Stimulated activated CD8-positive, alpha-beta memory T cell treated with anti-CD3 and anti-CD28 coated beads, Interleukin-15, amount 100 ng/mL, for 48 hours (primary cell): ENCODE measurements at places on chromosomes 1 and 21.

DNA sequence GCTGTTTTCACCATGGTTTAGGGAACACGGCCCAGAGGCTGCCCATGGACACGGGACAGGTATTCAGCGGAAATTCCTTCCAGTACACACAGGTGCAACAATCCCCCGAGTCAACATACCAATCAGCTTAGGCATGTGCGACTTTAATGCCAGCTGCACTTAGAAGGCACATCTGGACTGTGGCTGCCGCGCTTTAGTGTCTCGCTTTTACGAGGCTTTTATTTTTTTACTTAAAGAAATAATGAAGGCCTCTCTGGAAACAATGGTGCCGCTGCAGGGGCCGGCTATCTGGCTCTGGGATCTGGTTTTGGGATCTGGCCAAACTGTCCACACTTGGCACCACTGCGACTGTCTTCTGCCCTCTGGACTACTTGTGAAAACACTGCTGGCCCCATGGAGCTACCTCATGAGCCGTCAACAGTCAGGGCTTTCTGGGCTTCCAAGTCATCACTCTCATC is 55.5 kb downstream of the SLC66A1 start:
- no peak for DNase-seq

GRCh38 chr1:161864577-161864976 is 98.5 kb downstream of the ATF6 start:
- DNase-seq = no peak

- DNase-seq = no peak
Observed at GRCh38 chr1:110864287-110864686, 8.7 kb upstream of the CD53 start.

DNA sequence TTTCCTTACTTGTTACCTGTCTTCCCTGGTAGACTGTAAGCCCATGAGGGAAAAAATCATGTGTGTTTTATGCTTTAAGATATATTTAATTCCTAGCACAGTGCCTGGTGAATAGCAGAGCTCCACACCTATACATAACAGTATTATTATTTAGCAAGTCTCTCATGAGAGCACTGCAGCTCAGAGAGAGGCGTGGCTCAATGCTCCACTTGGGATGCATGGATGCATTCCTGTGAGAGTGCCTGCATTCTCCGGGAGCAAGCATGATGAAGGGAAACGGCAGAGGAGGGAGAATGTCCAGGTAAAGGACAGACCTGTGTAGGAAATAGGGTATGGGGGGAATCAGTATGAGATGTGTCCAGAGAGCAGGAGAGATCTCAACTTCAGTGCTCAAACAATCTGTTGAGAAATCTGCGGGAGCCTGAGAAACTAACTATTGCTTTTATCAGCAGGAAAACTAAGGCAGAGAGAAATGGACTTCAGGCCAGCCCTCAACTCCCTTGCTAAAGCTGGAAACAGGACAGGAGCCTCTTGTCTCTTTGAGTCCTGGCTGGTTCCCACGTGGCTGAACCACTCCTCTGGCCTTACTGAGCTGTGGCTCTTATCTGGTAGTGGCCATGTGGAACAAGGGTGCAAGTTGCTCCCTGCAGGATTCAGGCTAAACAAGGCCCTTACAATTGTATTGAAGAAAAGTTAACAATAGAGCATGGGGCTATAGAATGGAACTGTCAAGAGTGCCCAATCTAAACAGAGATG is 113.1 kb downstream of the KCNN3 start:
- DNase-seq = no peak

DNA sequence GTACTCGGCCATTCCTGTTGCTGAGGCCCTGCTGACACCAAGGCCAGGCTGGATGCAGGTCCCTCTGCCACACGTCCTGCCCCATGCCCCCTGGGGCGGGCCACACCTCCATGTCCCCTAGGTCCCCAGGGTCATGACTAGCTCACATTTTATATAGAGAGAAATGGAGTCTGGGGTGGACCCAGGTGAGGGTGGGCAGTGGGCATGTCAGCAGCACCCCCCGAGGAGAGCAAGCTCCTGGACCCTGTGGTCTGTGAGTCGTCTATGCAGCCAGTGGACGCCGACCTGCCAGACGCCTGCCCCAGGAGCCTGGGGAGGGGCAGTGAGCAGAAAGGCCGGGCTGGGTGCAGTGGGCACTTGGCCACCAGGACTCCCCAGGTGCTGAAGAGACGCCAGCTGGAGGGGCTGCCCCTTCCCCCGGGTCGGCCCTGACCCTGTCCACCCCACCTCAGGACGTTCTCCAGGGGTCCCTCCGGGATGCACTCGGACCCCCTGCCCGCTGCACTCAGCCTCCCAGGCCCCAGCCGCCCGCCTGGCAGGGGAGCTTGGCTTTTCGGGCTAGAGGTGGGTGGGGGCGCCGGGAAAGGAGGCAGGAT is 15.9 kb downstream of the SAMD11 start:
- DNase-seq = no peak

GRCh38 chr1:236338096-236338495 is 56.0 kb upstream of the EDARADD start:
- no peak for DNase-seq

DNA sequence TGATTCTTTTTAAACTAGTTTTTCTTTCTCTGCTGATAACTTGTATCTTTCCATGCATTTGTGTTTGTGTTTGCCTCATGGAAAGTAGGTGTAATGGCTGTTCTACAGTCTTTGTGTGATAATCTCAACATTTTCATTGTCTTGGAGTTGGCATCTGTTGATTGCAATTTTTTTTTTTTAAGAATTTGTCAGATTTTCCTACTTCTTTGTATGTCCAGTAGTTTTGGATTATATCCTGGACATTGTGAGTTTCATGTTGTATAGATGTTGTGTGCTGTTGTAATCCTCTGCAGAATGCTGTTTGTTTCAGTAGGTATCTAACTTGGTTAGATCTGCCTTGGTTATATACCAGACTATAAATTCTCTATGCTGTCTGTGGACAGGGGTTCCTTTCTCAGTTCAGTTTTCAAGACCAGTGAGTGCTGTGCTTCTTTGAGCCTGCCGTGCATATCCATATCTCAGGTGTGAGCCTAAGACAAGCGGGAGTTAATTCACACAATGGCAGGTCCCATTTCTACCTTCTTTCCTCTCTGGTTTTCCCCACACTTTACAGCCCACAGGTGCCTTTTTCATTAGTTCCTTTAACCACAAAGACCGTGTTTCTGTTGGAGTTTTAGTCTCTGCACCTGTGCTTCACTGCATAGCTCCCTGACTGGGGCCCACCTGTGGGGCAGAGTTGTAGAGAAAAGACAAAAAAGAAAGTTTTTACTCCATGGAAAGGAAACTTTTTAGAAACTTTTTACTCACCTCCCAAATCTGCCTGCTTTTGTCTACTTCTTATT is 69.9 kb downstream of the ITSN1 start:
- no peak for DNase-seq

DNA sequence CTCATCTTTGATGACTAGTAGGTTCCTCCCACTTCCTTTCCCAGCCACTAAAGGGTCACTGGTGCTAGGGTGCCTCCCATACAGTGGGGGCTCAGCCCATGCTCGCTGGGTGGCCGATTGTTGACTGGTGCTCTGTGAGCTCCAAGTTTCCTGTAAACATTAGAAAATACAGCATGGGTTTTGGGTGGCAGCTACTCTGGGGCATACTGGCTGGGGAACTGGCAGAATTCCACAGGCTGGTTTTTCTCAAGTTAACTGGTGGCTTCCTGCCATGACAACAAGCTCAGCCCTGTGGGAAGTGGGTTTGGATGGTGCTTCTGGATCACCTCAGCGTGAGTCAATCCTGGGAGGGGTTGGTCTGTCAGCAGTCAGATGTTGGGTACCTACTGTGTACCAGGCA is 28.7 kb upstream of the CRNN start:
- DNase-seq = no peak

DNA sequence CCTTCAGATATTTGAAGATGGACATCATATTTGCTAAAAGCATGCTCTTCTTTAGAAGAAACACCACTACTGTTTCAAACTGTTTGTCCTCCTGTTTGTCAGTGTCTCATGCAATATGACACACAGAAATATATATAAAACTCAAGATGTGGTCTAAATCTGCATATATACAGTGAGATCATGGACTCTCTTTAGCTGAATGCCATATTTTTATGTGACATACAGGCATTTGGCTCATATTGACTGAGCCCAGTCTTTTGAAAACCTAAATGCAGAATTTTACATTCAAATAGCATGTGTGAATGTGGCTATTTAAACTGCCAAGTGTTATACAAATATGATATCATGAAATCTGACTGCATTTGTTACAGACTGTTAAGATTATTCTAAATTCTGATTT is 18.4 kb downstream of the GDAP2 start:
- no peak for DNase-seq

DNA sequence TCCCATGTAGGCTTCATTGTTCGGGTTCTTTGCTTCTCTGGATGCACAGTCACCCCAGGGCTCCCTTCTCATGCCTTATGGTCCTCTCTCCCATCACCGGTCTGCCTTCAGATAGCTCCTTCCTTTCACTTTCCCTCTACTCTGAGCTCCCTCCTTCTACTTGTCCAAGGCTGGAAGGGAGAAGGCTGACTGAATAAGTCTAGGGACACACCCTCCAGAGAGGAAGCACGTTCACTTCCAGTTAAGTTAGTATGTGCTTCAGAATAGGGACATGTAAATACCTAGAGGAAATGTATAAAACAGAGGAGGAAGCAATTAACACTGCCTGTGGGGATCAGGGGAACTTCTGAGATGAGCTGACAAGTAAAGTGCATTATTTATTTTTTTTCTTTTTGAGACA is 23.5 kb downstream of the CXADR start:
- DNase-seq = no peak

- no peak for DNase-seq
Observed at GRCh38 chr1:243924588-243925349, 74.7 kb upstream of the AKT3 start.

- DNase-seq = no peak
Observed at GRCh38 chr1:65769636-65770035, 23.1 kb upstream of the PDE4B start.

- no peak for DNase-seq
Observed at GRCh38 chr1:204196068-204196795, at the start of gene KISS1. TSS of gene KISS1 (minus strand) at chr1:204196491. CDS start at chr1:204192876, 3,615 bp downstream.

- DNase-seq = no peak
Observed at GRCh38 chr1:96357141-96357765, 364.3 kb upstream of the PTBP2 start.

DNA sequence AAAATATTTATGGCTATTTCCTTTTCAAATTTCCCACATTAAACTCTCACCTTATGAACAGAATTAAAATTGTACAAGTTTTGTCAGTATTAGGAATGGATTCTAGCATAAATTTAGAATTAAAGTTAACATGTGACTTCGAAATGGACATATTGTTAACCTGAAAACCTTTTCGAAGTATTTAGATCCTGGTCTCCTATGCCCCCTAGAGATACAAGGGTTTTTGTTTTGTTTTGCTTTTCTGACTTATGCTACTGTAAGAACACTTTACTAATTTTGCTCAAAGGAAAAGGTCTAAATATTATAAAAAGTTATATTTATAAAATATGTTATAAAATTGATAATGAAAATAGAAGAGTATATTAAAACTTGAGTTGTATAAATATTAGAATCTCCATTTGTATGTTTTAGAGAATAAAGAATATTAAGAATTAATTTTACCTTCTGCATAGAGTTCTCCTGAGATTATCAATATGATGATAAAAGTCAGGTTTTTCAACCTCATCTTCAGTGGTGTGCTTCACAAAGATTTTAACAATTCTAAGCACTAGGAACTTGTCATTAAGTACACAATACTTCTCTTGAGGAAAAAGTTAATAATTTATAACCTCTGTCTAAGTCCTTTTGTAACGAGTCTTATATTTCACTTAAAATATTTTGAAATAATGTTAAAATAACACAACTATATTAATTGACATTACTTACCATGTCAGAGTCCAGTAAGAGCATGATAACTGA is at the start of gene F13B:
Gene F13B, minus strand, starts transcription at position 542 of the 738 bp plus-strand sequence. Its CDS starts 37 bp downstream, at position 505.
- DNase-seq = no peak

DNA sequence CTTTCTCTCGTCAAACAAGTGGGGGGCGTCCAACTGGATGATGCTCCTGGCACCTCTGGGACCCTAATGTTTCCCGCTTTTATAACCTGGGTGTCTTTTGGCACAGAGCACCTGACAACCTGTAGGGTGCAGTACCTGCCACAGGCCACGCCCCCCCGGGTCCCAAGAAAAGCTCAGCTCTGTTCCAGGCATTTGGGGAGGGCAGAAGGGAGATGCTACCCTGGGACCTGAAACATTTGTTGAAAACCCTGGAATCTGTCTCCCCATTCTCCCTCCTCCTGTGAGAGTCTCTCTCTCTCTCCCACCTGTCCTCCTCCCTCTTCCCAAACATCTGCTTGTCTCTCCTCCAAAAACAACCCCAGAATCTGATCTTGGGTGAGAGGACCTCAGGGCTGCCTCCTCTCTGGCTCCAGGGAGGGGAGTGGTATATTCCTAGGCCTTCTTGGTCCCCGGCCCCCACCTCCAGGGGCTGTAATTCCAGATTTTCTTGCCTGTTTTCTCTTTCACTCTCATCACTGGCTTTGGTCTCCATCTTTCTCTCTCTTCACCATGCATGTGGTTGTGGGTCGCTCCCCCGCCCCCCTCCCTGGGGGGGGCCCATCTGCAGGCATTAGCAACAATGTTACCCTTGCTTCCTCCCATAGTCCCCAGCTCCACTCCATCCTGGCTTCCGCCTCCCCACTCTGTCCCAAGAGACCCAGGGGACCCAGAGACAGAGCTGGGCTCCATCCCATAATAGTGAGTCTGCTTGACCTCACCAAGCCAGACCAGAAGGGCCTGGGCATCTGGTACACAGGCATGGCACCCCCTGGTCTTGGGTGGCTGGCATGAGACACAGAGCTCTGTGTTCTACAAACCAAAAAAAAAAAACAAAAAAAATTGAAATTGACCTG is 4.1 kb downstream of the AHDC1 start:
- DNase-seq = no peak

DNA sequence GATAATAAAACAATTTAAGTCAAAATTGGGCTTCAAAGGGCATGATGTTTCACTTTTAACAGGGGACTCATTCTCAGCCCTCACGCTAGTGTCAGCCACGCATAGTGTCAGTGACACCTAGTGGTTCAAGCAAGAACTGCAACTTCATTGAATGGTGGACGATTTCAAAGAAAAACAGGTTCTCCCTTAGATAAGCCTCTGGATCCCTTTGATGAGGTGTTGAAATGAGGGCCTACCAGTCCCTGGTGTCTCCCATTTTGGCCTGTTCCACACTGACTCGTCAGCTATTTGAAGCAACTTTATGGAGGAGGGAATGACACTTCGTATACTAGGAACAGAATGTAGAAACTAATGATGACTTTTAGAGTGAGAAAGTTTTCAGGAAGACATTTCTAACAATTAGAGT is 56.2 kb downstream of the FCRL5 start:
- DNase-seq = no peak

GRCh38 chr1:204288021-204288588 is 71.6 kb downstream of the PLEKHA6 start:
- no peak for DNase-seq
